Activated CD4-positive, CD25-positive, alpha-beta regulatory T cell (primary cell): ENCODE measurements at places on chromosomes 2 and 18.

- no peak for DNase-seq
Measured at GRCh38 chr2:33067598-33067997, 120.8 kb downstream of the LTBP1 start.

DNA sequence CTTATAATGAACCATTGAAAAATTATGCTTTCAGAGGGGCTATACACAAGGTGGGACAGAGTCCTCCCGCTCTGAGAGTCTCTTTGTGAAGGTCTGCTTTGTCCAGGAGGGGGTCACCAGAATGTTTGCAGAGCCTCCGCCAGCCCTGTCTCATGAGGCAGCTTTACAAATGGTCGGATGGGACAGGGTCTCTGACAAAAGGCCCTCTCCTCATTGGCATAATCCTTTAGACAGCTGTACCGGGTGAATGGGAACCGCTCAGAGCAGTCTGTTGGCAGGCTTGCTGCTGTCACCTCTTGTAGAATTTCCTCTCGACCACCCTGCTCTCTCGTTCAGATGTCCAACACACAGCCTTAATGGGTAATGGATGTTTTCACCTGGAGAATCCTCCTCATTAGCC, 40.2 kb upstream of the TGIF1 start:
- no peak for DNase-seq

- DNase-seq = no peak
Measured at GRCh38 chr2:226838722-226839121, 2.9 kb downstream of the RHBDD1 start.

DNA sequence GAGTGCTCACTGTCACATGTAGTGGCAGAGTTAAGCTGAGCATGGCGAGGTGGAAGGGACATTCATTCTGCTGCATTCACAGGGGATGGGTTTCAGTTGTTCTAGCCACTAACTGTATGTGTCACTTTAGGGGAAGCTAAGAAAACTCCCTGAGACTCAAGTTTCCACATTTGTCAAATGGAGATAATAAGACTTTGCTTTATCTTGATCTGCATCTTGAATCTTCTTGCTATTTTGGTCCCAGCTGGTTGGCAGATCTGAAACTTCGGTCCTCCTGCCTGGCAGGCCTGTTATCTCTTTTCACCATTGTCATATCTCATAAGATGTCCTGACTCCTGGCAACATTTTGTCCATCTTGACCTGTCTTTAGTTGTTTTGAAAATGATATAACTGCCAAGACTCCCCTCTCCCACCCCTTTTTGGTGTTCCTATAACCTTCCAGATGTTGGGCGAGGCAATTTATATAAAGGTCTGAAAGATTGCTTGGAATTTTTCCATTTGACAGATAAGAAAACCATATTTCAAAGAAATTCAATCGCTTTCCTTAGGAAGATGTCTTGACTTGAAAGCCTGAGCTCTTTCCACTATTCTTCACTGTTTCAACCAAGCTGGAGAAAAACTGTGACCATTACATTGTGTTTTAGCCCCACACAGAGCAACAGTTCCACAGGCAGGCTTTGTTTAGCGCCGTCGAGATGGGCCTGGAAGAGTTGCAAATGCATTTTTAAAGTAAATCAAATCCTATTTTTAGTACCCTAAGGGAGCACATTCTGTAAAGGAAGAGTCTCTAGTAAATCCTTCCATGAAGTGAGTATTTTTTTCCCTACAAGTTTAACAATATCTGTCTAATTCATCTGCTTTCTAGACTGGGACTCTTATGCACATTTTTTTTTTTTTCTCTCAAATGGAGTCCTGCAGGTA, 33.4 kb downstream of the MYCN start:
- DNase-seq = no peak

DNA sequence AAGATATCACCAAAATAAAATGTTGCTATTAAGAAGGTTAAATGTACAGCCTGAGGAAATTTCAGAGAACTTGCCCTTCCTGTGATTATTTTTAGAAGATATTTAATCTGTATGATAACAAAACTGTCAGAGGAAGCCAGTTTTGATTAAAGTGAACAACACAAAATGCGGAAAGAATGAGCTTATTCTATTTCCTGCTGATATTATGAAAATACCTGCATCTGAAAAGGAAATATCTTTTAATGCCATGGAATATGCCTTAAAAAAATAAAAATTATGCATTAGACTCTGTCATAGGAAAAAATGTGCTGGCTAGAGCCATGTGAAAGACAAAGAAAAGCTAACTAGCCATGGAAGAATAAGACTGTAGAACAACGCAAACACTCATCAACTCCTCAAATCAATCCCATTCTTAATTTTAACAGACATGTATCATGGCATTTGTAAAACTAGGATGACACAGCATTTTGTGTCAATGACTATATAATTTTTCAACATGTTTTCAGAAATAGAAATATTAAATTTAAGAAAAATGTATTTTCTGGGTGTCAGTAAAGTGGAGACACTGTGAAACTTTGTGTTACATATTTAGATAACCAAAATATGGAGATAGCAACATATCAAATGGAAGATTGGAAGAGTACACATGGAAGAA, 1768.2 kb downstream of the SUCLG1 start:
- no peak for DNase-seq

DNA sequence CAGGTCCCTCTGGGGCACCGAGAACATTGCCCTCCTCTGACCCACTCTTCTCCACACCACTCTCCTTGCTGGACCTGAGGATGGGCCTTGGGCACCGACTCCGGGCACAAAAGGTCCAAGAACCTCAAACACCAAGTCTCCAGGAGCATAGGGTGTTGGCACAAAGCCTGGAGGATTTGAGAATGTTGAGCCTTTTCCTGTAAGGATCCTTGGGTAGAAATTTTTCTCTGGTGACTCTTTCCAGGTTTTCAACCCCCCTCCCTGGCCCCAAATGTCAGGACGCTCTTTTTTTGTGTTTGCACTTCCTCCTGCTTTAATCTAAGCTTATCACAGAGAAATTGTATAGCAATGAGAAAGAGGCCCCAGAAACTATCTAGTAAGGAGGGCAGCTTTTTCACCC, 9.2 kb downstream of the SPR start:
- DNase-seq = no peak

DNA sequence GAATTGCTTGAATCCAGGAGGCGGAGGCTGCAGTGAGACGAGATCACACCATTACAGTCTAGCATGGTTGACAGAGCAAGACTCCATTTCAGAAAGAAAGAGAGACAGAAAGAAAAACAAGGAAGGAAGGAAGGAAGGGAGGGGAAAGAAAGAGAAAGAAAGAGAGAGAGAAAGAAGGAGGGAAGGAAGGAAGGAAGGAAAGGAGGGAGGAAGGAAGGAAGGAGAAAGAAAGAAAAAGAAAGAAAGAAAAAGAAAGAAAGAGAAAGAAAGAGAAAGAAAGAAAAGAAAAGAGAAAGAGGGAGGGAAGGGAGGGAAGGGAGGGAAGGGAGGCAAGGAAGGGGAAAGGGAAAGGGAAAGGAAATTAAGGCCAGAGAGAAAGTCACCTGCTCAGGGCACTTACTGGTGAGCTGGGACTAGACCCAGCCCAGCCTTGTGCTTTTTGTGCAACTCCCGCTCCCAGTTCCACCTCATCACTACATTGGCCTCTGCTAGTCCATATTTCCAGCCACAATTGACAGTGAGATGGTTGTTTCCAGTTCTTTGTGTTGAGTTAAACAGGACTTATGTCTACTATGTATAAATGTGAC, 35.7 kb downstream of the MOGAT1 start:
- no peak for DNase-seq

GRCh38 chr18:80239830-80240229, 7.5 kb downstream of the PARD6G start:
- DNase-seq = no peak

- DNase-seq = no peak
Measured at GRCh38 chr2:154140249-154141025, 268.7 kb downstream of the GALNT13 start.

DNA sequence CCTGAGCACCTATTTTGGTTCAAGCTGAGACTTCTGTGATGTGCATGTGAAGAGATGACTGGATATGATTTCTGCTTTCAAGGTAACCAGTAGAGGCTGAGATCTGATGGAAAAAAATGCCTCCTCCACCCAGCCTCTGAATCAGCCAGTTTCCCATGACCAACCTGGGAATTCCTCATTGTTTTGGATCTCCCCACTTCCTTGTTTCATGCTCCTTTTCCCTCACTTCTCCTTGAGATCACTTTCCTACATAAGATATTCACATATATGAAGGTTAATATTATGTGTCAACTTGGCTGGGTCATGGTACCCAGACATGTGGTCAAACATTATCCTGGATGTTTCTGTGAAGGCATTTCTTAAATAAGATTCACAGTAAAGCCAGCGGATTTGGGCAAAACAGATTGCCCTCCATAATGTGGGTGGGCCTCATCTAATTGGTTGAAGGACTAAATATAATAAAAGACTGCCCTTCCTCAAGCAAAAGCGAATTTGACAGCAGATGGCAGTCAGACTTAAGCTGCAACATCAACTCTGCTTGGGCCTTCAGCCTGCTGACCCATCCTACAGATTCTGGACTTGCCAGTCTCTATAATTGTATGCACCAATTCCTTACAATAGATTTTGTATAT, 379.4 kb downstream of the TNS1 start:
- DNase-seq = no peak

GRCh38 chr2:201257956-201258665, 2.2 kb upstream of the CASP8 start:
- peak; percentile 90 for DNase-seq

DNA sequence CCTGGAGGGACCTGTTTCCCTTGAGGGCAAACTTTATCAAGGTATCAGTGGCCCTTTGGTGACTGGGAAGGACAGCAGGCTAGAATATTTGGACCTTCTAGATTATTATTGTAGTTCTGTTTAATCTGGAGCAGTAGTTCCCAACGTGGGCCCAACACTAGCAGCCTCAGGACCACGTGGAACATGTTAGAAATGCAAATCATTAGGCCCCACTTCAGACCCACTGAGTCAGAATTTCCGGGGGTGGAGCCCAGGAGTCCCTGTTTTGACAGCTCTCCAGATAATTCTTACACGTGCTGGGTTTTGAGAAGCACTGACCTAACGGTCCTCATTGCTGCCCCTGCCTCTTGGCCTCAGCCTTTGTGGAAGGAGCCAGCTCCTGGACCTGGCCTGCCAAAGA, 25.5 kb upstream of the DYNC2LI1 start:
- no peak for DNase-seq

- no peak for DNase-seq
Measured at GRCh38 chr2:129491308-129491707, 488.2 kb upstream of the RAB6C start.

- no peak for DNase-seq
Measured at GRCh38 chr2:205024822-205025518, 479.7 kb downstream of the PARD3B start.

GRCh38 chr2:180901331-180901730, 79.1 kb upstream of the UBE2E3 start:
- DNase-seq = no peak

DNA sequence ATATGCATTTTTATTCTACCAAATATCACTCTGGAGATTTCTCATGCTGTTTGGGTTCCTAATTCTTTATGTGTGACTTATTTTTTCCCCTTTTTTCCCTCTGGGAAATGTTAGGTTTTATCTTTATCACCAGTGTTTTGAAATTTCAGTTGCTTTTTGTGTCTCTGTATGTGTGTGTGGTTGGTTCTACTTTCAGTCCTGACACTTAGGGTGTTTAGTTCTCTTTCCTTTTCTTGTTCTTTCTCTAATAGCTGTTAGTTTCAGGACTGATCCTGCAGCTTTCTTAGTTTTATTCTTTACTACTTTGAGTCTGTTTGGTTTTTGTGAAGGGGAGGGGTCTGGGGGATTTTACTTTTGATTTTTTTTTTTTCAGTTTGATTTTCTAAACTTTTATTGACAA, 23.1 kb downstream of the PPM1B start:
- no peak for DNase-seq

DNA sequence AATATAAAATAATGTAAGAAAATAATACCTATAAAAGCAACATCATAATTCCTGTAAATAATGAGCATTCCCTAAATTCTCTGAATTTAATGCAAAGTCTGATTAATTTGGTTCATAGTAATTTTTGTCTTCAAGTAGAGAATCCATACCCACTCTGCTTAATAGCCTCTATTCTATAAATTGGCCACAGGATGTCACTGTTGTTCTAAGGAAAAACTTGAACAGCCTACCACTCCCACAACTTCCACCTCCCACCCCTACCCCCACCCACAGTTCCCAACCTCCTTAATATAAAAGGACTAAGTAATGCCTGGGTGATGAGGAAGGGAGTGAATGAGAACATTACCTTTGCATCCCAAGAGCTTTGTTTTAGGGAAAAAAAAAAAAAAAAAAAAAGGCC, 27.2 kb upstream of the BBS5 start:
- no peak for DNase-seq

- no peak for DNase-seq
Measured at GRCh38 chr2:142380372-142380771, 249.6 kb upstream of the LRP1B start.

- DNase-seq = no peak
Measured at GRCh38 chr18:7822435-7823331, 255.6 kb downstream of the PTPRM start.

GRCh38 chr2:16188261-16188890, 248.0 kb downstream of the MYCN start:
- DNase-seq = no peak

- no peak for DNase-seq
Measured at GRCh38 chr2:85669549-85669948, 1.6 kb upstream of the SFTPB start.

DNA sequence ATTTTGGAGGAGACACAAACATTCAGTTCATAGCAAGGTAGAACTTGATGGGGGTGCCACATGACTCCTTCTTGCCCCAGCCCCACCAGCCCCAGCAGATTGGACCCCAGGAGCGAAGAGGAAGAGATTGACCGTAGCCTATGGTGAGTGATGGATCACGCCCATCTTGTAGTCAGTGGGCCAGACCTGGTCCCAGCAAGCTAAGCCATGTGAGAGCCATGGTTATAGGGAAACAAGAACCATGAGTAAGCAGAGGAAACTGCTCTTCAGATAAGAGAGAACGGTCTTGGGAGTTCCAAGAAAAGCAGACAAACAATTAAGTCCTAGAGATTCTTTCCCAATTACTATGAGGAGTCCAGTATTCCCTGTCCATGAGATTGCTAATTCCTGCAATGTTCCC, 4.6 kb upstream of the TCF4 start:
- DNase-seq = no peak

DNA sequence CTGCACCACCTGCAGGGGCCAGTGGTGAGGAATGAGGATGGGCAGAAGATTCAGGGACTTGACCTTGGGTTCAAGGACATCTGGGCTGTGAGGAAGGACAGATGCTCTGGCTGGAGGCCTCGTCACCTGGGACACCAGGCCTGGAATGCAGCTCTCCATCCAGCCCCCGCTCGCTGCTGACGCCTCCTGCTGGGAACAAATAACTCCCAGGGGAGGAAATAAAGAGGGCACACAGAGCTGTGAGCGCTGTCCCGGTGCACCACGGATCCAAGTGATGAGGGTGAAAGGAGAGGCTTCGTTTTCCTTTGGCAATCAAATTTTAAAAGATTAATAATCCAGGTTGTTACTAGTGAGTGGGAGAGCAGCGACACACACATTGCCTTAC, 368.0 kb upstream of the MYT1L start:
- no peak for DNase-seq

DNA sequence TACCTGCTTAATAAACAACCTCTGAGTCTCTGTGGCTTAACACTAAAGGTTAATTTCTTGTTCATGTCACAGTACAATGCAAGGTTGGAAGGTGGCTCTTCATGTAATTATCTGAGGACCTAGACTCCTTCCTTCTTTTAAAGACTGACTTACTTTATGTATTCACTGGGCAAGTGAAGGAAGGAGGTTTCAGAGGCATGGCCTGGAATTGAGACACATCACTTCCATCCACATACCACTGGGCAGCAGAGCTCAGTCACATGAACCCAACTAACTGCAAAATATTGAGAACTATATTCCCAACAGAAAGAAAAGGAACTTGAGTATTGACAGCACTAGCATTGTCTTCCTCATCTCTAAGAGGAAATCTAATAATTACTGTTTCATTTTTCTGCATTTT, 57.5 kb upstream of the FN1 start:
- no peak for DNase-seq
